ENCODE measurements at places on chromosomes 1 and 21.

DNA sequence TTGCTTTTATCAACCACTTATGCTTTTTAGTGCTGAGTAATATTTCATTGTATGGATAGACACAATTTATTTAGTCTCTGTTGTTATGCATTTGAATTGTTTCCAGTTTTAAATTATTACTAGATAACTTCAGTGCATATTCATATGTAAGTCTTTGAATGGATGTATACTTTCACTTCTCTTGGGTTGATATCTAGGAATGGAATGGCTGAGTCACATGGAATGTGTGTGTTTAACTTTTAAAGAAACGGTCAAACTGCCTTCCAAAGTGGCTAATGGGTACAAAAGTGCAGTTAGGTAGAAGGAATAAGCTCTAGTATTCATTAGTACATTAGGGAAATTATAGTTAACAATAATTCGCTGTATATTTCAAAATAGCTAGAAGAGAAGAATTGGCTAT lies 82.4 kb downstream of the NPHS2 start:
- DNase-seq: no peak

- DNase-seq: no peak
Measured at GRCh38 chr1:160658814-160659193, 12.0 kb upstream of the SLAMF1 start.

DNA sequence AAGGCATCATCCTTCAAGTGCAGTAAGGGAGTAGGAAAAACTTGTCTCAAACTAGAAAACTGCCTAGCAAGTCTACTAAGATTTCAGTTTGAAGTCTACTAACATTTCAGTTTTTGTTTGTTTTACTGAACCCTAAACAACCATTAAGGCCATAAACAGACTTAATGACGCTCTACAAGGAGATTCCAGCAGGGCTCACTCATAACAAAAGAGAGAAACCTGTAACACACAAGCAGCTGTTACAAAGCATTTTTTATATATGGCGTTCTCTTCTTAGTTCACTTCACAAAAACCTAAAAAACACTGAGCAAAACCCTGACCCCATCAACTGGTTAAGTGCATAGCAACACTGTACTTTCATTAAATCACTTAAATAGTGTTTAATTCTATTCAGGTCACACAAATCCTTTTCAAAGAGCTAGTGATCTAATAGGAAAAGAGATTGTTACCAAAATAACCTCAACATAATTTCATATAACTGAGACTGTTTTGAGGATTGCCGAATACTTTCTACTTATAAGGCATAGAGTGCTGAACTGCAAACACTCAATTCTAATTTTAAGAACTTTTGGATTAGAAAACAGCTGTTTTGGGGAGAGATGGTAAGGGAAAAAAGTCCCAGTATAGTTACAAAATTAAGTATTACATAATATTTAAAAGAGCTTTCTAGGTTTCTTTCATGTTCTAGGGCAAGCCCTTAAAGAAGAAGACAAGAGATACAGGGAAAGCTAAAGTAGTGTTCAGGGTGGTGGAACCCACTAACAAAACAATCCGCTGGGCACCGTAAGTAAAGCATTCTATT lies 1.4 kb downstream of the B3GALNT2 start:
- no peak for DNase-seq

DNA sequence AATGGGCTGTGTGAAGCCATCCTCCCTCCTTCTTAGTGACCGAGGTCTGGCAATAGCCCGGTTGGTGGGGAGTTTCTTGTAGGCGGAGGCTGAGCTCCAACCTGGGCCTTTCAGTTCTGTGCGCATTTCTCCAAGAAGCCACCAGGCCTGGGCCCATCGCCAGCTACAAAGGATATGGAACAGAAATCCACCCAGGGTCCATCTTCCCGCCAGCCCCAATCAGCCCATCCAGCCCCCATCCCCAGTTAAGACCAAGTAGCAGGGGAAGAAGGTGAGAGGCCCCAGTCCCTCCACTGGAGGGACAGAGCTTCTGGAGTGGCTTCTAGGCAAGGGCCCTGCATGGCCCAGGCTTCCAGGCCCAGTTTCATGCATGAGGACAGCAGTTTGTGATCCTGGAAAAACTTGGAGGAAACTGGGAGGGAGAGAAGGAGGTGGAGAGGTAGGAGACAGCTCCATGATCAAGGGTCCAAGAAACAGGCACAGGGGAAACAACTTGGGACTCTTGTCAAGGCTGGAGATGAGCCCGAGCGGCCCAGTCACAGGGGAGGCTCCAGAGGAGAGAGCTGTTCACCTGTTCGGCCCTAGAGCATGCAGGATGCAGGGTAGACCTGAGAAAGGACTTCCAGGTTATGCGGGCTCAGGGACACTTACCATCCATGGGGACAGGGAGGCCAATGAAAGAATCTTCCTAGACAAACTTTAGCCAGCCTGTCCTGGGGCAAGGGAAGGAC lies 261.2 kb downstream of the PTPRU start:
- no peak for DNase-seq

DNA sequence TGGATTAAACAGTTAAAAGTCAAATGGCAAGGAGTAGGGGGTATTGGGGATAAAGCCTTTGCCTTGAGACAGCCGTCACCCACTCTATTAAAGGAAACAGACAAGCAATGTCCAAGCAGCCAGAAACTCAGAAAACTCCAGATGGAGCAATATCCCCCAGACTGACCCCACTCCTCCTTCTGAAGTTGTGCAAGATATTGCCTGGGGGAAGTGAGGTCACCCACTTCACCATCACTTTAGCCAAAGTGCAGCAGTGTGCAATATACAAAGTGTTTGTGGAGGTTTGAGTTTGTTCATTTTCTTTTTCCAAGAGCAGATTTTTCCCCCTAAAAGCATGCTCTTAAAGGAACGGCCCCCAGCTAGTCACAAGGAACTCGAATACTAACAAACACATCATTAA lies 125.1 kb downstream of the ETS2 start:
- no peak for DNase-seq

- DNase-seq: peak; percentile 72
Measured at GRCh38 chr1:16055613-16056520, 12.3 kb downstream of the CLCNKB start.

DNA sequence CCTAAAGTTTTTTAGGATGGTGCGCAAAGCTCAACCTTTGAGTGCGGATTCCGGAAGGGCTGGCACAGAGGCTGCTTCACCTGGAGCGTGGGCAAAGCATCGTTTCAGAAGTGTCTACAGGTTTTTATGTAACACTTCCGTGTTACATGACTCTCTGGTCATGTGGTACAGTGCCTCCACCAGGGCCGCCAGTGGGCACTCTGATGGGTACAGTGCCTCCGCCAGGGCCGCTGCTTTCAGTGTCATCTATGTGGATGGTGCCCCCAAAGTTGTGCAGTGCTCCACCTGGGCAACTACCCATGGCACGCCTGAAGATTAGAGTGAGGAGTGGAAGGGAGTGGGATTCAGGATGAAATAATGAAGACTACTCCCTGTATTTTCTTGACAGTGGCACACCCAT lies 101.4 kb upstream of the C1orf174 start:
- DNase-seq: no peak

DNA sequence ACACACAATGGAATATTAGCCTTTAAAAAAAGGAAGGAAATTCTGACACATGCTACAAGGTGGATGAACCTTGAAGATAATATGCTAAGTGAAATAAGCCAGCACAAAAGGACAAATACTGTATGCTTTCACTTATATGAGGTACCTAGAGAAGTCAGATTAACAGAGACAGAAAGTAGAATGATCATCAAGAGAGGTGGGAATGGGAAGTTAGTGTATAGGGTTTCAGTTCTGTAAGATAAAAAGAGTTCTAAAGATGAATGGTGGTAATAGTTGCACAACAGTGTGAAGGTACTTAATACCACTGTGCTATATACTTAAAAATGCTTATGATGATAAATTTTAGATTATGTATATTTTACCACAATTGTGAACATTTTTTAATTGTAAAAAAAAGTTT lies 7.2 kb downstream of the RPAP2 start:
- no peak for DNase-seq

- DNase-seq: no peak
Measured at GRCh38 chr1:52427152-52427551, 22.8 kb downstream of the PRPF38A start.

GRCh38 chr1:236952246-236953003 lies 51.8 kb downstream of the MT1HL1 start:
- no peak for DNase-seq

DNA sequence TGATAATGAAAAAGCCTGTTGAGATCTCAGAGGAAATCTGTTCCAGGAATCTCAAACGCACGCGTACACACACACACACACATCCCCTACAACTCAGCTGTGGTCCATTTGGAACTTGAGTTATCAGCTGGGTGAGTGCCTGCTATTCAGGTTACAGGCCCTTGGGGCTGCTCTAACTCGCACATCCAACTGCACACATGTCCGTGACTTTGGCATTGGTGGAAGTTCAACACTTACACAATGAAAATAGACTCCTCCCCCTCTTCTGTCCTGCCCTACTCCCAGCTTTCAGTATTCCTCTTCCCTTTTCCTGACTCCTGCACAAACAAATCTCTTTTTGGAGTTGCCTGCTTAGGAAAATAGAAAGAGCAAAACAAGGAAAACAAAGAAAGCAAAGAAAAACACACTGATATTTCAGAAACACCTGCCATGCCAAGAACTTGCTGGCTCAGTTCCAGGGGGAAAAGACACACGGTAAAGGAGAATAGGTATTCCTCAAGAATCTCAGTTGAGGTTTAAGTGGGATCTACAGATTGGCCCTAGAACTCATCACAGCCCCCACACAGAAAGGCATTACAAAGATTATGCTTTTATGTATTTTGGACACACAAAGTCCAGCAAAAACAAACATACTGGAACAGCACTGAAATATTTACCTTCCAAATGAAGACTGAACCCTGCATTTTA lies 140.9 kb downstream of the TGFBR3 start:
- DNase-seq: no peak

DNA sequence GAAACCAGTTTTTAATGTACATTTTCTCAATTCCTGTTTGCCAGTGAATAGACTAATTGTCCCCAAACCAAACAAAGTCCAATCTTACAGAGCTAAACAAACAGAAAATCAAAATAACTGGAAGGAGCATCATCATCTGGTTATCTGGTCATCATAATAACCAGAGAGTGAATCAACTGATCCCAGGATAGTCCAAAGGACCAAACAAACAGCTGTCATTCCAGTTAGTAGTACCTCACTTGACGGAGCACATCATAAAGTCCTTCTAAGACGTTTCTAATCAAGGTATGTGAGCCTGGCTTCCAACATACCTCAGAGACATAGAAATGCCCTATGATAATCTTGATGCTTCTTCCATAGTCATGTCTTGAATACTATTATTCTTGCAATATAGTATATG lies 240.5 kb downstream of the LTN1 start:
- DNase-seq: no peak

- DNase-seq: no peak
Measured at GRCh38 chr1:204130981-204131892, 20.6 kb downstream of the ETNK2 start.

- DNase-seq: no peak
Measured at GRCh38 chr1:53600001-53600400, 139.0 kb downstream of the GLIS1 start.
